ENCODE measurements at places on chromosomes 13 and 19. TPM values are rescaled to one million over a fixed set of nuclear protein-coding genes. Genes with fewer than 3 reads are reported as not detected.
A peak's percentile ranks its signal among the peaks of the same experiment; 100 is the strongest.

GRCh38 chr13:27869436-27870095, 50.2 kb upstream of the PDX1 start:
- DNase-seq = no peak

GRCh38 chr13:50203256-50203941, 188.2 kb downstream of the KCNRG start:
- peak; percentile 48 for DNase-seq

GRCh38 chr19:41993612-41994483, at the start of gene ATP1A3:
Gene ATP1A3, minus strand, starts transcription at chr19:41994230. Its CDS starts 154 bp downstream, at chr19:41994076.
- peak; percentile 30 for DNase-seq

GRCh38 chr13:84994582-84994981, 804.6 kb downstream of the SLITRK6 start:
- DNase-seq = peak; percentile 8

Gene GPR12
- total RNA-seq = not detected

DNA sequence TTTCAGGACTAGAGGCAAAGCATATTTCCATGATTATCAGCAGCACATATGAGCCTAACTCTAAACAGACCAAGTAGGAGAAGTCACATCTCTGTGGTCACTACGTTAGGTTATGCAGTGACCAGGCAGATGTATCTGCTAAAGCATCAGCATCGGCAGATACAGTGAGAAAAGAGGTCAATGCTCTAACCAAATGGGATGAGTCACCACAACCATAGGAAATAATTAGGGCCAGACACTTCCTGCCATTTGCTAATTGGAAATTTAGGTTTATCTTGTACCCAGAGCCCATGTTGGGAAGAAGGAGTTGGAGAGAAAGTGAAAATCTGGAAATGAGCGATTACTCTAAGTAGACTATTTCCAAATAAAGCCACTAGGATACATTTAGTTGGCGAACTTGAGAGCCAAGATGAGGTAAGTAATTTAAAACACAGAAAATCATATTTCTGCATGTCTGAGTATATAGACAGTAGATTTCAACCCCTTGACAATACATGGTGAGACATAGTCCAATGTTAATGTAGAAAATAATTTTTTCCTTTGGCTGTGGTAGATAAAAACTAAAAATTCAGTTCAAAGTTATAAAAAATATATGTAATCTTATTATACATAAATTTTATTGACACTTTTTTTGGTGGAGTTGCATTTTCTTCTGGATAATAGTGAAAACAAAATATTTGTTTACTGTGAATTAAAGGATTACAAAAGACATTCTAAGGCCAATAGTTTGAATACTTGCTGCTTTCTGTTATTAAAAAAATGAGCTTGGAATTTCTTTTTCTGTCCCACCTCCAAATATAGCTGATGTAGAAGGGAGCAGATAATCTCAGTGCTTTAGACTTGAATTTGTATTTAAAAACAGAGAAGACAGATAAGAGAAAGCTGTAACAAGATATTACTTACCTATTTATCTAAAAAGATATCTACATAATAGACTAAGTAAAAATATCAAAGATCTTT, 104.4 kb upstream of the CSNK1A1L start:
- DNase-seq = no peak

- DNase-seq = peak; percentile 82
These were observed 1.0 kb downstream of the FSTL3 start for GRCh38 chr19:677201-677600.

Gene ICAM3
- 4.3 TPM for total RNA-seq

Gene TMIGD2
- total RNA-seq = not detected

Gene CEACAM21
- not detected for total RNA-seq

Gene ILF3
- 55.0 TPM for total RNA-seq
